ENCODE measurements at places on chromosomes 1 and 21.

DNA sequence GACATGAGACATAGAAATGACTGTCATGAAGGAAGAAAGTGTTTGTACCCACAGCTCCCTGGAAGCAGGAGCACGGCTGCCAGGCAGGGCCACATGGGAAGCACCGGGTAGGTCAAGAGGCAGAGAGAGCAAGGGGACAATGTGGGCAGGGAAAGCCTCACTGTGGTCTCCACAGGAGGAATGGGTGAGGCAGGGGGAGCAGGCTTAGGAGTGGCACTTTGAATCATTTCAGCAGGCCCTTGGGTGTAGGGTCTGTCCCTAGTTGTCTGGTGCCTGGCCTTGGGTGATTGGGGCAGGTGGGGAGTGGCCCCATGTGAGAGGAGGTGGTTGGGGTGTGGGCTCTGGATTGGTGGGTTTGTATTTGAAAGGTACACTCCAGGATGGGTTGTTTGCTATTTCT lies 83.9 kb downstream of the PCBP3 start:
- no peak for ATAC-seq

DNA sequence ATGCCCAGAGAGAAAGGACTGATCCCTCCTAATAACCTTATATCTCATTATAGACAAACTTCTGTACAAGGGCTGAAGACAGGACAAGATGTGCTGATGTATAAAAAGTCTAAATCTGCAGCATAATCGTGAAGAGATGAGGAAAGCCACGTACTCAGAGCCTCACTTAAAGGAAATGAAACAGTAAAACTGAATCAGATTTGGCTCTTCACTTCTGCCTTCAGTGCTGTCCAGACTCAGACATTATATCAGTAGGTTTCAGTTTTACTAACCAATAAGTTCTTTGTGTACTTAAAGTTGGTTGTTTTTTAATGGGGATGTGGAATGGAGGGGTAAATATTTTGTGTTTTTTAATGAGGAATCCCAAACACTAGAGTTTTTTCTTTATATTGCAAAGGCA lies 45.3 kb upstream of the RGS1 start:
- ATAC-seq, result peak; percentile 70

GRCh38 chr1:114510274-114511031 lies 550 bp downstream of the TRIM33 start:
- peak; percentile 62 for ATAC-seq

DNA sequence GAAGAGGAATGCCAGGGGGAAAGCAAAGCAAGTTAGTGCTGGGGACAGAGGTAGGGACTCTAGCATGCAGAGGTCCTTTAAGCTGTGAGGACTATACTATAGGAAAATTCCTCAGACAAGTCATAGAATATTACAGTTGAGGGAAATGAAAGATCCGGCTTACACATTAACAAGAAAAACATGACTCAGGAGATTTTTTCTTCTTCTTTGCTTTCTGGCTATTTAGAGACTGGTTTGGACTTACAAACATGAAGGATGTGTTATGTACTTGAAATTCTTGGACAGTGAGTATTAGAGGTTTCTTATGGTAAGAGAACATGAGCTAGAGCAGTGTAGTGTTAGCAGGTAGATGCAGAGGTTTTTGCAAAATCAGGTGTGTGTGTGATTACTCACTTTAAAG lies 24.9 kb downstream of the USP25 start:
- ATAC-seq, result no peak

DNA sequence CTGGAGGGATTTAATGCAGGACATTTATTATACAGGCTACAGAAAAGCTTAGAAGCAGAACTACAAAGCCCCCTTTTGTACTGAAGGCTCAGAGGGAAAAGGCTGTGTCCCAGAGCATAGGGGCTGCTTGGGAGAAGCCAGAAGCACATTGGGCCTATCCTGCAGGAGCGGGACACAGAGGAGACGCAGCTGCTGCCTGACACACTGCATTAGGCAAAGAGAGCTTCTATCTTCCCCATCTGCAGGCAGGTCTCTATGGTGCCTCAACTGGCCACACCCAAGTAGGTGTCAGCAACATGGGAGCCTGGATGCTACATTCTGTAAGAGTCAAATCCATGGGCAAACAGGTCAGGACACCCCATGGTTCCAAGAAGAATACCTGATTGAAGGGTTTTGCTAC lies 595.9 kb downstream of the AJAP1 start:
- ATAC-seq, result no peak

- peak; percentile 87 for ATAC-seq
Measured at GRCh38 chr1:218361298-218362065, 16.3 kb downstream of the TGFB2 start.
